NK-92 treated with Interleukin-12 subunit alpha and Interleukin-12 subunit beta, amount 100 ng/mL, for 24 hours (cell line): ENCODE measurements at places on chromosomes 2 and 18.

- no peak for DNase-seq
These were observed 154.0 kb upstream of the NFATC1 start for GRCh38 chr18:79241755-79242154.

- no peak for DNase-seq
These were observed 46.1 kb downstream of the SERTAD2 start for GRCh38 chr2:64607381-64608304.

GRCh38 chr2:234827096-234827860, 124.5 kb upstream of the SH3BP4 start:
- DNase-seq, result no peak

- DNase-seq, result no peak
These were observed 4.0 kb upstream of the TEX51 start for GRCh38 chr2:126894585-126895182.

DNA sequence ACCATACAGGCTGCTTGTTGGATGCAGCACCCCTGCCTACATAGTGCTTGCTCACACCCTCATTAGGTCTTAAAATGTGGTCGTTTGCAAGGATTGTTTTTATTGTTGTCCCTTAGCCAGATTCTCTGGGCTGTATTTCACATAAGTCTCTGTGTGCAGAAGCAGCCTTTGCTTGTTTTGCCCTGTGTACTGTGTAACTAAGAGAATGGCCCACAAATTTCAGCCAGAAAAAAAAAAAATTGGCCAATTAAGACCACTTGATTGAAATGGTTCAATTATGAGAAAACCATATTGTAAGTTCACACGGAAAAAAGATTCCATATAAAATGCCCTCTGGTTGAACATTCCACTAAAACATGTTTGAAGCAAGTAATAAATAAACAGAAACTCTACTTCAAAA, 377.1 kb upstream of the SOX11 start:
- DNase-seq, result no peak

DNA sequence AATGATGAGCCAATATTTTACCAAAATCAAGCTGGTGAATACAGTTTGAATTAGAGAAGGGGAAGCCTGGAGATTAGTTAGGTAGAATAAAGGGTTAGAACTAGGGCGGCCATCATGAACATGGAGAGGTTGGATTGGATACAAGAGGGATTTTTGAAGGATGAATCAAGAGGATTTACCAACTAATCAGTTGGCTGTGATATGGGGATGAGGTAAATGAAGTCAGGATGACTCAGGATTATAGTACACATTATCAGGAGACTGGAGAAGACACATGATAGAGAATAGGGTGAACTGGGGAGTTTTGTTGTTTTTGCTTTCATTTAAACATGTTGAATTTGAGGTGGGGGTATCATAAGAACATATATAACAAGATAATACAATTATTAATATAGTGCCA, 73.8 kb upstream of the PROKR1 start:
- DNase-seq, result no peak
